ENCODE measurements at places on chromosomes 5 and 9.

- DNase-seq, result no peak
Measured at GRCh38 chr9:2281803-2282185, 266.6 kb downstream of the SMARCA2 start.

GRCh38 chr9:115005322-115005721 is 74.9 kb upstream of the TNFSF8 start:
- no peak for DNase-seq

DNA sequence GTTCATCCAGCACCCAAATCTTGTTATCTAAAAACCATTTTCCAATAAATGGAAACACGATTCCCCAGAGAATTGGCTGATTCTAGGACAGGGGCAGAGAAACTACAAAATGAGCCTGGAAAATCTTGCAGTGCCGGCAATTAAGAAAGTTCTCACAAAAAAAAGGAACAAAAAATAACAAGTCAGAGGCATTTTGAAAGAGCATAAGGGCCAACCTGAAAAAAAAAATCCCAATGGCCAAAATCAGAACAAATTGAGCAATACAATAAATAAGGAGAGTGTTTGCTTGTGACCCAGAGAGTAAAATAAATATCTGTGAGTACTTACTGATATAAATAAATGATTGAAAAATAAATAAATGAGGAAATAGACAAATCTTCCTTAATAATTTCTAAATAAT is 55.1 kb upstream of the S1PR3 start:
- DNase-seq, result no peak

DNA sequence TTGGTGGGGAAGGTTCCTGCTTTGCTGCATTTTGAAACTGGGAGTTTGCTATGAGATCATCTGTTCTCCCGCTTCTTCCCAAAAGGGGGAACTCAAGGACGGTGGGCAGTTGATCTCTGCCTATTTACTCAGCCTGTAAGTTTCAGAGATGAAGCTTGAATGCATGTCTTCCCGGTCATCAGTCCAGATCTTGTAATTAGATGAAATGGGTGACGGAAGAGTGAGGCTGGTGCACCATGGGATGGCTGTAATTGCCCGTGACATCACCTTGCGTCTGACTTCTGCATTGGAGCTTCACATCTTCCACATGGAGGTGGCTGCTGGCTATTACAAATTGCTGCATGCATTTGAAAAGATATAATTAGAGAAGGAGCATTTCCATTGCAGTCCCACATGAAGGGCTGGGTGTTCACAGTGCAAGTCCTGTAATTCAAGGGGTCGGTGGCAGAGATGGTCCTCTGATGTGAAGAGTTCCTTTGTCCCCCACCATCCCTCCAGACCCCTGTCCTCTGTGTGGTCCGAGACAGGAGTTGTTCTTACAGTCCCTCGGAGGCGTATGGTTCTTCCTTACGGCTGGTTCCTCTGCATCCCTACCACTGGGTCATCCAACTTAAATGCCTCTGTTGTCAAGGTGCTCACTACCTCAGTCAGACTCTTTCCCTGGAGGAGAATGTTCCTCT is 72.9 kb downstream of the ZNF618 start:
- DNase-seq, result no peak

- DNase-seq, result no peak
Measured at GRCh38 chr9:119951591-119951990, 582.4 kb upstream of the BRINP1 start.

GRCh38 chr5:9382522-9382921 is 163.4 kb downstream of the SEMA5A start:
- no peak for DNase-seq

GRCh38 chr9:10613419-10613818 is 617 bp upstream of the PTPRD start:
- no peak for DNase-seq

DNA sequence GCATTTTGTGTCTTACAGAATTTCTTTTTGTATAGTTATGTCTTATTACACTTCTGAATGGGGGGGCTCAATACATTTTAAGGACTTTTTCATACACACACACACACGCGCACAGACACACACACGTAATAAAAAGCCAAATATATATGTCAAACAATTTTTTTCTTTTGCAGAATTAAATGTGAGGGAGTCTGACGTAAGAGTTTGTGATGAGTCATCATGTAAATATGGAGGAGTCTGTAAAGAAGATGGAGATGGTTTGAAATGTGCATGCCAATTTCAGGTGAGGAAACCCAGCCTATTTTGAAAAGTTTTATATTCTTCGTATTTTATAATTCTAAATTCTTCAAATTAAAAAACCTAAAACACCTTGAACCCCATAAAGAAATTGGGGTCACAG is 25.6 kb downstream of the TMEFF1 start:
- no peak for DNase-seq

- DNase-seq, result no peak
Measured at GRCh38 chr9:121823451-121824169, 172.2 kb downstream of the DAB2IP start.

- DNase-seq, result no peak
Measured at GRCh38 chr5:18216729-18217128, 582.5 kb downstream of the TAF11L14 start.

- no peak for DNase-seq
Measured at GRCh38 chr9:95037789-95038521, 279.6 kb downstream of the FANCC start.

DNA sequence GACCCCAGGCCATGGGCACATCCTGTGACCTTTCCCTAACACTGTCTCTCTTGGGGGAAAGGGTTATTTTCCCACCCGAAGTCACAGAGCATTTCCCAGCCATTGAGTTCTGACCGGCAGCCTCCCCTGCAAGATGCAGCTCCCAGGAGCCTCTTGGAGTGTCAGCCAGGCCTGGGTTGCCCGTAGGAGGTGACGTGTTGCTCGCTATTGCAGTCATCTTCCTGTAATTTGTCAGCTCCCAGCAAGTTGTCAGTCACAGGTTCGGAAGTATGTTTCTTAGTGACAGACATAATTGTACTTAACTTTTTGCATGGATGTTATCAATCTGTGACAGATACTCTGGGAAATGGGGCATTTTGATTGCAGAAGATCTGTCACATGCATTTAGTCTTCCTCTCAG is 74.5 kb downstream of the MVB12B start:
- DNase-seq, result no peak

- DNase-seq, result no peak
Measured at GRCh38 chr9:21252721-21253547, 13.1 kb upstream of the IFNA14 start.

DNA sequence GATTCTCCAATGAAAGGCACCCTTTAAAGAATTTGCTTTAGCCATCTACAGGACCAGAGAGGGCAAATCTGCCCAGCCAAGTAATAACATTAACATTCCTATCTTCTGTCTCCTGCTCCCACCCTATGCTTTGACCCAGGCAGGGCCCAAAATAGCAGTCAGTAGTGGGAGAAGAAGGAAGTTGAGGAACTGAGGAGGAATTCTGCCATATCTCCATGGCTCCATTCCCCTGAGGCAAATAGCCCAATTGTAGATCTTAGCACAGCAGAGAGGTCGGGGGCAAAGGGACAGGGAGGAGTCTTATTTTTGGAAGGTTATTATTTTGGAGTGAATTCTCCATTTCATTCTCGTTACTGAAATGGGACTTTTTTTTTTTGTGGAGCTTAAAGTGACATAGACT is 111.1 kb upstream of the IFNK start:
- no peak for DNase-seq

- no peak for DNase-seq
Measured at GRCh38 chr9:14618836-14619420, 74.3 kb downstream of the ZDHHC21 start.

GRCh38 chr9:98726735-98727134 is 18.0 kb upstream of the GABBR2 start:
- no peak for DNase-seq

DNA sequence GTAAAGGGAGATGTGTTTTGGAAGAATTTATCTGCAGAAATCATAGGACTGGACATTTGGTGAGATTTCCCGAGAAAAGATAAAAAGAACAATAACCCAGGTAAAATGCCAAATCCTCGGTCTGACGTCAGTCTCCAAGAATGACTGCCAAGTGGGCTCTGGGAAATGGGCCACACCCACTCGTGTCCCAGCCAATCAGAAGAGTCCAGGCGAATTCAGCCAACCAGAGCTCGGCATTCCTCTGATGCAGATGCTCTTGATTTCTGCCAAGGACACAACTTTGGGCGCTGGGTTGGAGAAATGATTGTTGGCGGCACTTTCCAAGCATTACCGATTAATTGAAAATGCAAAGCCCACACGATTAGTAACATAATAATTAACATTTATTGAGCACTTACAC is 73.3 kb downstream of the FGF18 start:
- DNase-seq, result no peak

DNA sequence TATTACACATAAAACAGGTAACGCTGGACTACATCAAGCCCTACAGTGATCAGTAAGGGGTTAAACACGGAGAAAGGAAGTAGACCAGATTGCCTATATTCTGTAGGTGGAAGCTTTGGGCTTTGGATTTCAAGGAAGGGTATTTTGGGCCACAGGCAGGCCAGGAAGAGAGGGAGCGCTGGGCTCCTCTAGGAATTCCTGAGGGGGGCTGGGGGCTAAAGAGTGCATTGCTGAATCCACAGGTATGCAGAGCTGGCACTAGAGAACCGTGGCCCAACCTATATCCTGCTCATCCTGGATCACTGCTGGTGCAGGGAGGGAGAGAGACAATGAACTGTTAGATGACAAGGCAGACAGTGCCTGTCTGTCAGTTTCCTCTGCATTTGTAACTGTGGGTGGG is 367.1 kb downstream of the CSNK1G3 start:
- no peak for DNase-seq

- no peak for DNase-seq
Measured at GRCh38 chr5:11180890-11181289, 419.9 kb upstream of the DAP start.

DNA sequence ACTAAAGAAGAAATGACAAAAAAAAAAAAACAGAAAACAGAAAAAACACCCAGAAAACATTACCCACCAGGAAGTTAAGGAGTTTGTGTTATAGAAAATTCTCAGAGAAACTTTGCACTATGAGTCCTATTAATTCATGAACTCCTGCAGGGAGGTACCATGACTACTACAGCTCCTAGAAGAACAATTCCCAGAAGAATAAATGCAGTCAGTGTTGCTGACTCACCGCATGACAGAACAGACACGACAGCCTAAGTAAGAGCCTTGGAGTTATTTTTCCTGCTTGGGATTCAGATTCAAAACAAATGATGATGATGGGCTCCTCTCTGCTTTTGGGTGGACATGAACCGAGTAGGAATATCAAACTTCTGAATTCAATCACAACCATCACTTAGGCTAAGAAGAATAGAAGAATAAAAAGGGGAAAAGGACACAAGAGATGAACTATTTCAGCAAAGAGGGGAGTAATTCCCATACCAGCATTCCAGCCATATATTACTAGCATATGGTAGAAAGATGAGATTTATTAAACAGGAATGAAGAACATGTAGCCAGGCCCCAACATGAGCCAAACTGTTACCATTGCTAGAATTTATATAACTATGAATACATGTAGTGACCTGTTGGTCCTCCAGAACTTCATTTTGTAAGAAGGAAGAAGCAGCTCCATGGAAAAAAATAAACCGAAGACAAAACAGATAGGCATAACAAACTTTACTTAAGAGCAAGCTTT is 209.6 kb upstream of the PDE4D start:
- no peak for DNase-seq

All from stimulated activated CD8-positive, alpha-beta memory T cell treated with anti-CD3 and anti-CD28 coated beads, Interleukin-15, amount 100 ng/mL, for 48 hours (primary cell).